ENCODE measurements at places on chromosomes 2 and 18.

- no peak for DNase-seq
Observed at GRCh38 chr2:32067549-32067948, 4.2 kb downstream of the SPAST start.

GRCh38 chr2:98459496-98460175 lies 15.0 kb downstream of the INPP4A start:
- DNase-seq = no peak

DNA sequence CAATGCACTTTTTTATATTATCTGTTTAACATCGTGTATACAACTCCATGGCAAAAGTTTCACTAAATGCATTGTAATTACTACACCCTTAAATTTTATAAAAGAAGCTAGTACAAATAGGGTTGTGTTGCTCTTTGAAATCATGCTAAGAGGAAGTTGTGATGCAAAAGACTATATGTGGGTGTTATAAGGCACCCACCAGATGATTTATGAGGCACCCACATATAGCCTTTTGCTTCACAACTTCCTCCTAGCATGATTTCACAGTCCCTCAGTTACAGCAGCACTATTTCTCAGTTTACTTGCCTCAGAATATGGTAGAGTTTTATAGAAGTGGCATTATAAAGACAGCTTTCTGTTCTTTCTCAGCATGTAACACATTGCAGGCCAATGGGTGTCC lies 277.3 kb upstream of the DOK6 start:
- no peak for DNase-seq

DNA sequence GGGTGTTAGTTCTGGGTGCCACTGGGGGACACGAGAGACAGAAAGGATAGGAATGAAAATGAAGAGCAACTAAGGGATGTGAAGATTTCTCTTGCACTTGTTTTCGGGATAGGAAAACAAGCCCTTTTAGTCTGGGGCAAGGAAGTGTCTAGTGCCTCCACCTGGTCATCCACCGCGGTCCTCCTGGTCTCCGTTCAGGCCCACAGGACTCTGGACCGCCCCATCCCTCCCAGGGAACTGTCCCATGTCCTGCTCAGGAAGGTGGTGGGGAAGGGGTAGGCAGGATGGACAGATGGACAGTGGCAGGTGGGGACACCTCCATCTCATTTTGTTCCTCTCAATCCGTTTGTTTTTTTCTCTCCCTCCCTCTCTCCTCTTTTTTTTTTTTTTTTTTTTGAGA lies 45.9 kb downstream of the AGAP1 start:
- DNase-seq = no peak

DNA sequence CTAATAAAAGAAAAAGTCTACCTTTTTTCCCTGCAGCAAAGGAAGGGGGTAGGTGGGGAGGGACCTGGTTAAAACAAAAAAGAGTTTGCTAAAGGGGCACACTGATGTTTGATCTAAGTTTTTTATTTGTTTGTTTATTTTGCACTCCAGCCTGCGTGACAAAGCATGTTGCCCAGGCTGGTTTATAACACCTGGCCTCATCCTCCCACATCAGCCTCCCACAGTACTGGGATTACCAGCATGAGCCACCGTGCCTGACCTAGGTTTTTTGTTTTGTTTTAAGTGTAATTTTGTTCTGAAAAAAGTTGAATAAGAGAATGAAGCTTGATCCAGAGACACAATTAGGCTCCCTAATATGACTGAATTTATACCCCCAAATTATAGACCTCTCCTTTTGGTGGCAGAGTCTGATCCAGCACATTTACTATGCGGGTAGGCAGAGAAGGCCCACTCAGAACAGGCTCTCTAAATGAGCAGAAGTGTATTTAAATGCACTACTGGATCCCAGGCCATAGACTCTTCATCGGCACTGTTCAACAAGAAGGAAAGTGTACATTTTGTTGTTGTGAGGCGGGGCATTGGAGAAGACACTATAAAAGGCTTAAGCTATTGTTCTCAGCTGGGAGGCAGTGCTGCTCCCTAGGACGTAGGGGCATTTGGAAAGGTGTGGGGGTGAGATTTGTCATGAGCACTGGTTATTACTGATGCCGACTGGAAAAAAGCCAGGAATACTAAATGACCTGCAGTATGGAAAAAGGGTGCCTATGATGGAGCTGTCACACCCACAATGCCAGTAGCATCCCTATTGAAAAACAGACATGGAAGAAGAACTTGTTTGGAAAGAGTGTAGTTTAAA lies 32.4 kb downstream of the MRPS9 start:
- no peak for DNase-seq

- DNase-seq = no peak
Observed at GRCh38 chr2:179235463-179236108, 29.0 kb downstream of the SESTD1 start.

DNA sequence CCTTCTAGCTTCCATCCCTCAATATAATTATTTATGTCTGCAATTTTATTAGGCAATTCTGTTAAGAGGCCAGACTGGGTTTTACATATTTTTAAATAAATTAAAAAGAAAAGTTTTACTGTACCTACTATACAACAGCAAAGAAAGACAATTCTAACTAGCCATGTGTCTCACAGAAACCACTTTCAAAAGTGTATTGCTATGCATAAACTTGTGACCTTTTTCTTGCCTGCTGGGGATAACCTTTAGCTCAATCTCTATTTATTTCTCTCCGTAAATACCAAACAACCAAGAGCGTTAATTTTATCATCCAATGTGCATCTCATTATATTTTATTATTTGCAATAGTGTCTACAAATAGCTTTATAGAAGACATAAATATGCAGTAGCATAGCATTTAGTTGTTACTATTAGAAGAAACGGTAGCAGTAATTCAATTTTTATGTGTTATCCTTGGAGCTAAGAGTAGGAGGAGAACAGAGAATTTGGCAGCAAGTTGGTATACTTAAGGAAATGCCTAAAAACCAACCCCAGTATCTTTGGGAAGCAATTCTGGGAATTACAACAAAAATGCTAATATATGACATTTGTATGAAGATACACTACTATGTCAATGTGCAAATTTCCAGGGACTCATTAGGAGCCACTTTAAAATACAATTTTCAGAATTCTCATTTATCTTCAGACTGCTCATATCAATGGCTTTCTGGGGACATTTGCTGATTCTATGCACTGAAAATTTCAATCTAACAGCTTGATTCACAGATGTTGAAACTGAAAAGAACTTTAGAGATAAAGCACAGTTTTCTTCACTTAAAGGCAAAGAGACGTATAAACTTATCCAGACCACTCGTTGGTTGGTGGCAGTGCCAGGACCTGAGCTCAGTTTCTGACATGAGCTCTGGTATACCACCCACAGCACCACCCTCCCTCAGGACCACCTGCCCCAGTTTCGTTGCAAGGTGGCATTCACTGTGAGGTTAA lies 23.0 kb upstream of the RTN4 start:
- no peak for DNase-seq

- DNase-seq = no peak
Observed at GRCh38 chr18:1505856-1506255, 601.2 kb downstream of the ADCYAP1 start.

- DNase-seq = no peak
Observed at GRCh38 chr2:148998831-148999200, 39.7 kb upstream of the LYPD6B start.

GRCh38 chr2:129713337-129713736 lies 266.1 kb upstream of the RAB6C start:
- no peak for DNase-seq

GRCh38 chr2:39429746-39430145 lies 7.3 kb downstream of the MAP4K3 start:
- DNase-seq = no peak

GRCh38 chr2:68627615-68628014 lies 15.8 kb upstream of the PROKR1 start:
- DNase-seq = no peak

- DNase-seq = no peak
Observed at GRCh38 chr2:240462073-240462706, 26.7 kb downstream of the GPC1 start.

DNA sequence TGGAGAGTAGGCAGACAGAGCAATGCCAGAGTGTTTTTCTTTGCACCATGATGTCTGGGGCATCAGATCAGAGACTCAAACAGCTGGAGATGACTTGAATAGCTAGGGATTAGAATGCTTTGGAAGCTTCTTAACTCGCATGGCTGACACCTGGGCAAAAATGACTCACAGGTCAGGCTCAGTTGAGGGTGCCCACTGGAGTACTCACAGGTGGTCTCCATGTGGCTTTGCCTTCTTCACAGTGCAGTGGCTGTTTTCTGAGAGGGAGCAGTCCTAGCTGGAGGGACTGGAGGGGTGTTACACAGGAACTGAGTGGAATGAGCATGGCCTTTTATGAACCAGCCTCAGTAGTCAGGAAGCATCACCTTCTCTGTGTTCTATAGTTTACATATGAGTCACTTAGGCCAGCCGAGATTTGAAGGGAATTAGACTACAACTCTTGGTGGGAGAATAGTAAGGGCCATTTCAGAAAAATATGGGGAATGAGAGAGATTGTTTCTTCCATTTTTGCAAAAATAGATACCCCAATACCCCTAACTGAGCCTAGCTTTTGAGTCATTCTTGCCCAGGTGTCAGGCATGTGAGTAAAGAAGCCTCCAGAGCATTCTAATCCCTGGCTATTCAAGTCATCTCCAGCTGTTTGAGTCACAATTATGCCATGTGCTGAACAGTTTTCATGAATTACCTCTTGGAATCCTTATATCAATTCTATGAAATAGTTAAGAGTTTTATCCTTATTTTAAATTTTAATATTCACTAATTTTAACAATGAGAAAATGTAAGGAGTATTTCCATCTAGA lies 7.1 kb upstream of the PPP1R1C start:
- no peak for DNase-seq

DNA sequence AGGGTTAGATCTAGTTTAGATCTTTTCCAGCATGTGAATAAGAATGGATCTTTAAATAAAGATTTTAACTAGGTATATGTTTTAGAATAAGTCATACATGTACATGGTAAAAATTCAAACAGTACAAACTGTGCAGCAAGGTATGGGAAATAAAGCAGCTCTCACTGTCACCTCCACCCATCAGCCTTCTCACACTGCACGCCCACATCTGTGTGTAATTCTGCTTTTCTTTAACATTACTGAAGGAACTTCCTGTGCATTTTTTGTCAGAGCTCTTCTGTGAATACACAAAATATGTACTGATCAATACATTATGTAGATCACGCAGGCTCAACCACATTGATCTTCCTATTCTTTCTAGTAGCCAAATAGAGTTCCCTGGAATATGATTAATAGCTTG lies 3.4 kb downstream of the CASP8 start:
- no peak for DNase-seq

DNA sequence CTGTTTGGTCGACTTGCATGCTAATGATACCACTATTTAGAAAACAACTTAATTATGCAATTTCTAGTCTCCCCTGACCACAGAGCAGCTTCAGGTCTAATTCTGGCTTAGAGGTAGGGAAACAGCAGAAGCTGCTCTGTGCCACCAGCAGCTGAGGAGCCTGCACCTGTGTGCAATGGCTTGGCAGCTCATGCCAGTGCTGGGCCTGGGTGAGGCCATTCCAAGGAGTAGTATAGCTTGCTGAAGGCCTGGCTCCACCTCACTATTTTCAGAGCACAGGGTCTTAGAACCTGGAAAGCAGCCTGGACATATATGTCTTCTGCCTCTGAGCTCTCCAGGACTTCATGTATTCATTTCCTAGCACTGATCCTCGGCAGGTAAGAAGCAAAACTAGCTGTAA lies 62.8 kb downstream of the SPRED2 start:
- no peak for DNase-seq

- peak; percentile 9 for DNase-seq
Observed at GRCh38 chr2:22273853-22274252, 1111.1 kb upstream of the KLHL29 start.

DNA sequence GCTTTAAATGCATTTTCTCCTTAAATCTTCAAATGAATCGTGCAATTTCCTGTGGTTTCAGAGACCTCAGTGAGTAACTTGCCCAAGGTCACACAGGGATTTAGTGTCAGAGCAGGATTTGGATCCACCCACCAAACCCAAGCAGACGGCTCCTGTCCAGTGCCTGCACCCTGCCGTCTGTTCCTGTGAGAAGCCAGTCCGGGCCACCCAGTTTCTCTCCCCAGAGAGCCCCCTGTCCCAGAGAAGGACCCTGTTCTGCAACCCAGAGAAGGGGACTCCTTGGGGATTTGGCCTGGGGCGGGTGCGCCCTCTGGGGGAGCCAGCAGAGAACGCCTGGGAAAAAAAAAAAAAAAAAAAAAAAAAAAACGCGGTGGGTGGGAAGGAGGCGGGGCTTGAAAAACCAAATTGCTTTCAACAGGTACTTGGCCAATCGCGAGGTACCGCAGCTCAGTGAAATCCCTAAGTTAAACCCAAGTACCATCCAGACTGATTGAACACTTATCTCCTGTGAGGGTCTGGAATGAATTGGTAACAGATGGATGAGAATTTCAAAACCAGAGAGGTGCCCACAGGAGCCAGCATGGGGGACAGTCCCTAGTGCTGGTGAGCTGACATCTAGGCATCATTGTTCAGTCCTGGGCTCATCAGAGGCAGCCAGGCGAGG lies 30.9 kb upstream of the REEP1 start:
- DNase-seq = peak; percentile 22

DNA sequence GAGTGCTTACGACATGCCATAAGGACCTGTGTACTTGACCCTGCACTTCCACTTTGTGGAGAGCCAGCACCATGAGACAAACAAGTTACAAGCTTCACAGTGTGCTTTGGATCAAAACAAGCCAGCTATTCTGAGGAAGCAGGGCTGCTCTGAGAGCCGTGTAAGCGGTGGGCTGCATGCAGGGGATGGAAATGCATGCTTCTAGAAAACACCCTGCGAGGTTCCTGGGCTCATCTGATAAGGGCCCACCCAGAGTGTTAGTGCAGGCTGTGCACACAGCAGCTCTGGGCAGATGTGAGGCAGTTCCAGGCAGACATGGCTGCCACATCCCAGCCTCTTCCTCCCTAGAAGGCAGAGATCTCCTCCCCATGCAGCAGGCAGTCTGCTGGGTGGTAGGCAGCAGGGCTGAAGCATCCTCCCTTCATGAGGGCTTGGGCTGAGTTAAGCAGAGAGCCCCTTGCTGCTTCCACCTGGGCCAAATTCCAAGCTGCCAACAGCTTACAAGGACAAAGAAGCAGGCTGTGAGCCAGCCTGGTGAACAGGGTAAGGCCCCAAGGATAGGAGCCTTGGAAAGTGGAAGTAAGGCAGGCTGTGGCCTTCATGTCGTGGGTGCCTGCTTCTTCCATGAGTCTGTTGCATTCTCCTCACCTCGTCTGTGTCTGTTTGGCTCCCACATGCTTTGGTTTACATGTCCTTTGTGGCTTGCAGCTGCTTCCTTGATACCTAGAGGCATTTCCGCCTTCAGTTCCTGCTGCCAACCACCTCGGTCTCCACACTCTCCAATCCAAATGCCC lies 7.7 kb downstream of the PSD4 start:
- DNase-seq = no peak

DNA sequence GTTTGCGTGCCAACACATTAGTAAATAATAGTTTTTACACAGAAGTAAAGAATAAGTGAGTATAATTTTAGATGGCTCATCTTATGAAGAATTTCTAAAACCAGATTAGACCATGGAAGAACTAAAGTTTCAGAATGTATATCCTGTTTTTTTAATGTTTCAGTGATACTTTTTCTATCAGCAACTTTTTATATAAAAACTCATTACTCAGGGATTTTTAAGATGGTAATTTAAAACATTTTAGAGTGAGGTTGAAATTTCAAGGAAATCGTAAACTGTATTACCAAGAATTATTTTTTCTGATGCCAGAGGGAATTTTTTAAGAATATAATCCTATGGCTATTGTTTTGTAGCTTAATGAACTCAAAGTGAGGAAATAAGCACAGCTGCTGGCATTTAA lies 128.5 kb upstream of the FANCL start:
- DNase-seq = no peak
